Stimulated activated CD4-positive, alpha-beta T cell treated with anti-CD3 and anti-CD28 coated beads, Interleukin-1b, Interleukin-23, amount 100 ng/mL, for 24 hours (primary cell): ENCODE measurements at places on chromosomes 1 and 21.

DNA sequence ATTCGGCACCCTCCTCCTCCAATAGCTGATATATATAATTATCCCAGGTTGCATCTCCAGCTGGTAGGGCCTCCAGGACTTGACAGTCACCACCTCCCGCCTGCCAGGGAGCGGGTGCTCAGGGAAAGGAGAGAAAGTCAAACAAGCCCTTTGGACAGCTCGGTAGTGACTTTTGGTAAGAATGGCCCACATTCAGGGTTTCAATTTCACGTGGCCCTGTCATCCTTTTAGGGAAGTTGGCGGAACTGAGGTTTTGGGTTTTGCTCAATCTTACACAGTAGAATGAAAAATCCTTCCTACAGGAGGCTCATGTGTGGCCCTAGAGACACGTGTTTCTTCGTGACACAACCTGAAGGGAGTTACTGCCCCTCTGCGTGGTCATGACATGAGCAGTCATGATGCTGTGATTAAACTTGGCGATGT is 44.2 kb downstream of the CAPN8 start:
- no peak for DNase-seq

- no peak for DNase-seq
Measured at GRCh38 chr1:107135463-107135862, 5.4 kb upstream of the NTNG1 start.

DNA sequence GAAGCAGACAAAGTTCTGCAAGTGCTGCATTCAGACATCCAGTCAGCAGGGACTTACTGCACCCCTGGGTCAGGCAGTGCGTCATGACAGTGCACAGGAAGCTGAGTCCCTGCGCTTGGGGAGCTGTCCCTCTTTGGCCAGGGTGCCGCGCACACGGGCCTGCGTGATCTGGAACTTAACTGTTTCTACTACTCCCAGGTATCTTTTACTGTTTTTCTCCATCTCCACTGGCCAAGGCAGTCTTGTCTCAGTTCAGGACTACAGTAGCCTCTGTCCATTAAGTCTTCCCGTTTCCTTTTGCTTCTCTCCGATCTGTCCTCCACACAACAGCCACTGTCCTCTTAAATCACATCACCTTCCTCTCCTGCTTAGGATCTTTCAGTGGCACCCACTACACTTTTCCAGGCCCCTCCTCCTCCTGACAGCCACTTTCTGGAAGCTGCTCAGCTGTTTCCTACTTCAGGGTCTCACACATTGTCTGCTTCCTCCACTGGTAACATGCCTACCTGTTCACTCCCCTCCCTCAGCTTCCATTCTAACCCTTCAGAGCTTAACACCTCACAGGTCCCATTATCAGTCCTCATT is 15.9 kb downstream of the ERRFI1 start:
- DNase-seq: no peak

GRCh38 chr1:206655471-206655882 is 20.1 kb downstream of the DYRK3 start:
- DNase-seq: no peak

DNA sequence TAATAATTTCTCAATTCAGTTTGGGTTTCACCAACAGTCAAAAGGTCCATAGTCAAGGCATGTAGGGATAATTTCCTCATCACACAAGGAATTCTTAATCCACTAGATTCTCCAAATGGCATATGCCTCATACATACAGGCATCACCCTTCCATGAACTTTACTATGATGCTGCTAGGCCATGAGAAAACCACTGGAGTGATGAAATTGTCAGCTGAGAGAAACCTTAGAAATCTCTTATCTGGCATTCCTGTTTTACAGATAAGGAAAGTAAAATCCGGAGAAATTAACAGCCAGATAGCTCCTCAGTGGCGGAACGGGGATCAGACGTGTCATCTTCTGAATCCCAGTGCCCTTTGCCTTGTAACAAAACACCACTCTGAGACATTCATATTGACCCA is 274.4 kb downstream of the NTNG1 start:
- no peak for DNase-seq

DNA sequence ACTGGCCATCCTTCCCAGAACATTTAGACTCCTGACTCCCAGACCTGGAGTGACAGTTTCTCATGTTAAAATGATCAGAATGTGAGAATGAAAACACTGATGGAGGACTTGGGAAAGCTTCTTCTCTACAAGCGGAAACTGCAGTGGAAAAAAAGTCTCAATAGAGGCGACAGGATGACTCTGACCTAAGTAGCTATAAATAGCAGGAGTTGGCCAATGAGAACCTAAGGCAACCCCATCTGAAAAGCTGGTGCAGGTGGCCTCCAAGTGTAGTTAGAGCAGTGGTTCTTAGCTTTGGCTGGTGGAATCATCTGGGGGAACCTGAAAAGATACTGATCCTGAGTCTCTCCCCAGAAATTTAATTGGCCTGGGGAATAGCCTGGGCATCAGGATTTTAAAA is 44.2 kb upstream of the EXOSC10 start:
- peak; percentile 2 for DNase-seq

DNA sequence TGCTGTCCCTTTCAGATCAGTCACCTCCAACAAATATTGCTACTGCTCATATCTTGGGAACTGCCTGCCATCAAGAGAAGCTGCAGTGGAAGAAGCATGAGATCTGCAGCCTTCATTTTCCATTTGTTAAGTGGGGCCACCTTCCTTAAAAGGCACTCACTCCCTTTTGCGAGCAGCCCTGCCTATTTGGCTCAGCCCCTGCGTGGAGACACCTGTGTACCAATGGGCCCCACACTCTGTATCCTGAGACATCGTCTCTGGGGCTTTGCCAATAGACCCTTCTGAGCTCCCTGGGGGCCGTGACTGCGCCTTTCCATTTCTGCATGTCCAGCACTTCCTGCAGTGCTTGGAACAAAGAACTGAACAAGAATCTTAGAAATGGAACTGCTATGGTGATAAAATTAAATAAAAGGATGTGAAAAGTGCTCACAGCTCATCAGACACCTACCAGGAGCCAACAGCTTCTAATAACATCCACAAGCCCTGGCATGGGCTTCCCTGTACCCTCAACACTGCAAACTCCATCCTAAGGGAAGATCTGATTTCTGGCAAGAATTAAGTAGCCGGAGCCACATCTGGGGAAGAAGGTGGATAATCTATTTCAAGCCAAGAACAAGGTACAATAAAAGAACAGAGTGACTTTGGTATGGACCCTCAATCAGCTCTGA is 36.7 kb downstream of the PARP1 start:
- no peak for DNase-seq
